ENCODE measurements at places on chromosomes 5 and 9.

- DNase-seq, result no peak
Measured at GRCh38 chr9:124254261-124254682, 3.5 kb upstream of the NEK6 start.

DNA sequence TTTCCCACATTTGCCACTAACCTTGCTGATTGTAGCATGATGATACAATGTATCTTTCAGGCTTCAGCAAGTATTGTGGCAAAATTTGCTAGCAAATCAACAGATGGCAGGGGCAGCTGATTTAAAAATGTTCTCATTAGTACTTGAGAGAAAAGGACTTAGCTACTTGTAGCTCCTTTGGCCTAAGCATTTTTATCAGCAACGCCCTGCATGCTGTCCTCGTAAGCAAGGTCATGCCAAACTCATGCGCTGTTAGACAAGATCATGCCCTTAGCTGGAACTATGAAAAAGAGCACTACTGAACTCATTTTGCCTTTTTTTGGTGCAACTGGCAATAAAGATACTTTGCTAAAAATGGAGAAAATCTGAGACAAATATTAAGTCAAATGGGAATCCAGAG lies 197.1 kb downstream of the ICE1 start:
- no peak for DNase-seq

DNA sequence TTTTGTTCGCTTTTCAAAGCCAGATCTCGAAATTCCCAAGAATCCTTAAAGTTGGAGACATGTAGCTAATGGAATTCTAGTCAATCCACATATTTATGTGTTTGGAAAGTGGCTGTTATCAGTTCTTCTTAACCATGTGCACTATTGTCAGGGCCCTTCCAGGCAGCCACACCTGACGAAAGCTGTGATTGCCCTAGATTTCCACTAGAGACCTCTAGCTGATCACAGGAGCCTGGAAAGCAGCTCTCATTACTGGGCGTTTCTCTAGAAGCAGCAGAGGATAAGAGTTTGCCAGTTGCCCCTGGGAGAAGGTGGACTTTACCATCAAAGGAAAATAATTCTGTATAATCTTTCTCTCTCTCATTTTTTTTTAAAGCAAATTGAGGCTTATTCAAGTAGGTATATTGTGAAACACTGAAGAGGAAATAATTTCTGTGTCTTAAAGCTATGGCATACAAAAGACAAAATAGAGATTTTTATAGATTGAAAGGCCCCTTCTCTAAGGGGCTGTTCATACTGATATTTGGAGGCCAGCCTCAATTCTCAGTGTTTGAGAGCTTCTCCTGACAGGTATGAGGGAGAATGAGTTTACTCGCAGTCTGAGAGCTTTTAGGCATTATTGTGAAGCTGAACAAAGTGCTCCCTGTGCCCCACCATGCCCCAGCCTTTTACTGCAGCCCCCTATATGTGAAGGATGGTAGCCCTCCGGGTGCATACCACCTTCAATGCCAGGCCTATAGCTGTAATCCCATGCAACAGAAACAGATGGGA lies 405.4 kb upstream of the ACTBL2 start:
- peak; percentile 13 for DNase-seq

DNA sequence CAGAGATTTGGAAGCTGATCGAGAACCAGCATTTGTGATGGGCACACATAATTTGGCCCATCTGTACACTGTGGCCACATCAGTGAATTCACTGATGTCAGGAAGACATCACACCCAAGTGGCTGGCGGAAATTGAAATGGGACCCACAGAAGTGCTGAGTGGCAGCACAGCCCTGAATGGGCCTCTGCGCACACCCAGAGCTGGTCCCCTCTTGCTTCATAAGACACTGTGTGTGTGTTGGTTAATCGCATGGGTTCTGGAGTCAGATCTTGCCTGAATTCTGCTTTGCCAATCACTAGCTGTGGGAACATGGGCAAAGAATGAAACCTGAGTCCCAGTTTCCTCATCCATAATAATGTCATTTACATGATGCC lies 72.2 kb downstream of the PCSK5 start:
- no peak for DNase-seq

DNA sequence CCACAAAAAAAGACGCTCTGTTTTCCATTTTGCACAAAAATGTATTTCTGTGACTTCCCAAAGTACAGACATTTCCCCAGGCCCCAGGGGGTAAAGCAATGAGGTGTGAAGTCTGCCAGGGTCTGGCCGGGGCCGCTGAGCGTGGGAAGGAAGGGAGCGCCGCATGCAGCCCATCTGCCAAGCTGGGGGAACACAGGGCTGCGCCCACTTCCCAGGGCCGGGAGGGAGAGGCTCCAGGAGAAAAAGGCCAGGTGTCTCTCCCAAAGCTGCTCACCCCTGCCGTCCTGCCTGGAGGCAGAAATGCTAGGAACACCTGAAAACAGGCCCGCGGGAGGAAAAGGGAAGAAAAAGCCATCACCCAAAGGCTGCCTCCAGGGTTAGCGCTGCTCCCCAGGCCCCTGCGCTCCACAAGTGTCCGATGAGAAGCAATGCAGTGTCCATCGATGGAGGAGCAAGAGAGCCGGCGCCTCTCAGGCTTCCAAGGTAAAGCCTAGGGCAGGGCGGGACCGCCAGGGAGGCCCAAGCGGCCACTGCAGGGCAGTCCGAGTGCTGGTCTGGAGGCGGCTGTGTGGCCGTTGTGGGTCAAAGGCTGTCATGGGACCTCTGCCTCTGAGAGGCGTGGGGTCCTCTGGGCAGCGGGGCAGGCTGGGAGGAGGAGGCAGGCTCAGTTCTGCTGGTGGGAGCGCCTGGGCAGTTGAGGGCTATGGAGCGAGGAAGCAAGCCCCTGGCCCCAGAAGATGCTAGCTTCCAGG lies 6.0 kb upstream of the ZDHHC12 start:
- DNase-seq, result no peak

GRCh38 chr5:20105915-20106314 lies 117.9 kb upstream of the CDH18 start:
- DNase-seq, result no peak

DNA sequence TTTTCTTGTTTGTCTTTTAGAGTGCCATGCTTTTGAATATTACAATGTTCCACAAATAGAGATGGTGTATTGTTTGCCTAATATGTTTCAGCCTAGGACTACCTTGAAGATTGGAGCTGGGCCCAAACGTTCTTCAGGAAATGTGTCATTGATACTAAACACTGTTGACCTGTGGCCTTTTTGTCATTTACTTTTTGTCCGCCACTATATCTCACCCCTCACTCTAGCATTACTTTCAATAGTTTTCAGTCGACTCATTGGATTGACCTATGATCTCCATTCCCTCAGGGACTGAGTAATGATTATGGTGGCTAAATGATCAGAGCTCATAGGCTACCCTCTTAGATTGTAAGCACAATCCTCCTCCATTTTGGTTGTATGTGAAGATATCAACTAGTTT lies 115.8 kb downstream of the NUDT12 start:
- no peak for DNase-seq

DNA sequence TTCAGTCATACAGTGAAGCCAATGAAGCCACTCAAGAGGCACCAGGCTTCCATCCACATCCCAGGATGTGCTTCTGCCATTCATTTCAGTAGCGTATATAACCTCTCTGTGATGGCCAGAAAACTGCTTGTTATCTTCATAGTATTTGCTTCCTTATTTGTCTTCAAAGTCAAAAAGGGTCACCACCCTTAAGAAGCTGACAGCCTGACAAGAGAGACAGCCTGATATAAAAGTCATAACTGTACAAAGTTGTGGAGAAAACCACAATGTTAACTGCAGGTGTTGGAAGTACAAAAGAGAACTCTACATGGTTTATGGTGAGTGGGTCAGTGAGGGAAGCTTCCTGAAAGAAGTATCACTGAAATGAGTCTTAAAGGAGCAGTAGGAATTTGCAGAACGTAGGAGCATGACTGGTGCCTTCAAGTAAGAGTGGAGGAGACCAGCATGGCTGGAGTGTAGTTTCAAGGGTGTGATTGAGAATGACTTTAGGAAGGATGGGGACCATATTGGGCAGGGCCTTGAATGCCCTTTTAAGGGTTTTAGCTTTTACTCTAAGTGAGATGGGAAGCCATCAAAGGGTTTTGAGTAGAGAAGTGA lies 33.7 kb downstream of the NIM1K start:
- no peak for DNase-seq

- no peak for DNase-seq
Measured at GRCh38 chr5:72337159-72337558, 17.0 kb downstream of the PTCD2 start.

DNA sequence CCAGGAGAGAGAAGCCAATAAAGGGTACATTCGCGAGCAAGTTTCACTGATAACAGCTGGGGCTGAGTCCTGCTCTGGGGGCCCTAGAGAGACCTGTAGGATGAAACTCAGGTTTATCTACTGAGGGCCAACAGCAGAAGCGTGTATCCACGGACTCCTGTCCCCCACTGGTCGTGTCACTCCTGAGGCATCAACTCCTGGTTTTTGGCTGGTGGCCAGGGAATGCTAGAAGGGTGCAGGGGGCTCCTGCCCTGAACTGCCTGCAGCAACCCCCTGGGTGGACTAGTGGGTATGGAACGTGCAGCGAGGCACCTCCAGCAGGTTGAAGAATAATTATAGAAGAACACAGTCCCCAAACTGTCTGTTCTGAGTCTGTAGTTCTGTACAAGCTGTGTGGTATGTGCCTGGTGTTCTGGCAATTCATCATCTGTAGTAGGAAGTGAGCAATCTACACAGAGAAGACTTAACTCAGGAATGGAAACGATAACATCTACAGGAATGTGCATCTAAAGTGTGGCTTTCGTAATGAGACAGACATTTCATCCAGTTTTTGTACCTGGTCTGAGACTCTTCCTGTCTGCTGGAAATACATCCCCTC lies 64.5 kb upstream of the GNA14 start:
- no peak for DNase-seq

GRCh38 chr5:96292582-96293247 lies 140.3 kb downstream of the PCSK1 start:
- DNase-seq, result no peak

DNA sequence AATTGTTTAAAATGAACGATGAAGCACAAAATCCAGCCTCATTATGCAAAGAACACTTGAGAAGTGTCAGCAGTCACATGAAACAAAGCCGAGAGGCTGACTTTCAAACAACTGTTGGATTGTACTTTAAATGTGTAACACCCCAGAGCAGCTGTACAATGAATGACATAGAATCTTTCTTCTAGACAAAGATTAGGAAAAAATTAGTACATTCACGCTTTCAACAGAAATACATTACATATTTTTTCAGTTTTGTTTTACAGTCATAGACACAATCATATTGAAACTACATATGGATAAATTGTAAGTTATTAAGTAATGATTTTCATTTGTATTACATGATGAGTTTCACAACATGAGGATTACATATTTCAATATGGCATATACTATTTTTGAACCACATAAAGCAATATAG lies 10.6 kb upstream of the AGXT2 start:
- no peak for DNase-seq

DNA sequence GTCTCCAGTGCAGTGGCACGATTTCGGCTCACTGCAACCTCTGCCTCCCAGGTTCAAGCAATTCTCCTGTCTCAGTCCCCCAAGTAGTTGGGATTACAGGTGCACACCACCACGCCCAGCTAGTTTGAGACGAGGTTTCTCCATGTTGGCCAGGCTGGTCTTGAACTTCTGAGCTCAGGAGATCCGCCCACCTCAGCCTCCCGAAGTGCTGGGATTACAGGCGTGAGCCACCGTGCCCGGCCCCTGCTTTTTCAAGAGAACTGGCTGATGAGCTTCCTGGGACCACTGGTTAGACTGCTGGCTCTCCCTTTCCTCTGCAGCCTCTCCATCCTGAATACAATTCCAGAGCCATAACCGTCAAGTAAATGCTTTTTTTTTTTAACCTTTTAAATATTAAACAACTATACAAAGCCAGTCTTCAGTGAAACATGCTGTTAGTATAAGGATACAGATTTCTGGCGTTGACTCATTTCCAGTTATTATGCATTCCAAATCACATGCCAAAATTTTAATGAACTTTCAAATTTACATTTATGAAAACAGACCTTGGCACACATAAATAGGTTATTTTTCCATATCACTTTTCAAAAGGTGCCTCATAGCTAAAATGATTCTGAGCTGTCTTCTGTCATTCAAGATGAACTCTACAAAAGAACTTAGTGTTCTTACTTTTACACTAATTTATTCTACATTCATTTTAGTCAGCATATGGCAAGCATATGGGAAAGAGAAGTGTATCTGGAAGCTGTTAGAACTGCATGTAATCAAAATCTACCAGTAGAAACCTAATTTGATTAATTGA lies 116.0 kb downstream of the MLLT3 start:
- DNase-seq, result no peak

GRCh38 chr5:2703615-2704014 lies 47.9 kb downstream of the IRX2 start:
- DNase-seq, result no peak

All from left renal cortex interstitium (tissue), 4 donors.